ENCODE measurements at places on chromosomes 11 and 22. TPM values are rescaled to one million over a fixed set of nuclear protein-coding genes. Genes with fewer than 3 reads are reported as not detected.

DNA sequence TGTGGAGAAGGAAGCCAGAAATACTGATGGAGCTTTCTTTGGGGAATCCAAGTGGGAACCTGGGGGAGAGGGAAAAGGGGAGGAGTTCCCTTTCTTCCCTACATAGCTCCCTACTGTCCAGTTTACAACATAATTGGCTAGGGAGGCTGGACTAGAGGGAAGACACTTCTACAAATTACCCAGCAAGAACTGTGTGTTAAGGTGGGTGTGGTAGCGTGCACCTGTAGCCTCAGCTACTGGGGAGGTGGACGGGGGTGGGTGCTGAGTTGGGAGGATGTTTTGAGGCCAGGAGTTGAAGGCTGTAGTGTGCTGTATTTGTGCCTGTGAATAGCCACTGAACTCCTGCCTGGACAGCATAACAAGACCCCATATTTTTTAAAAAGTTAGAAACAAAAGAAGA, 74.0 kb downstream of the NAV2 start:
- no peaks in the 10 kb centered on the region for H3K4me1 ChIP-seq
- DNase-seq = no peak
- no peak overlapping the region for H3K4me3 ChIP-seq

- H3K36me3 ChIP-seq = no peaks in the 10 kb centered on the region
Observed at GRCh38 chr11:77090046-77090372, 12.6 kb upstream of the OMP start.

The KCTD17 gene
- 40.0 TPM for polyA plus RNA-seq

The POU2AF2 gene
- polyA plus RNA-seq = not detected

The CCDC81 gene
- polyA plus RNA-seq = 0.24 TPM

DNA sequence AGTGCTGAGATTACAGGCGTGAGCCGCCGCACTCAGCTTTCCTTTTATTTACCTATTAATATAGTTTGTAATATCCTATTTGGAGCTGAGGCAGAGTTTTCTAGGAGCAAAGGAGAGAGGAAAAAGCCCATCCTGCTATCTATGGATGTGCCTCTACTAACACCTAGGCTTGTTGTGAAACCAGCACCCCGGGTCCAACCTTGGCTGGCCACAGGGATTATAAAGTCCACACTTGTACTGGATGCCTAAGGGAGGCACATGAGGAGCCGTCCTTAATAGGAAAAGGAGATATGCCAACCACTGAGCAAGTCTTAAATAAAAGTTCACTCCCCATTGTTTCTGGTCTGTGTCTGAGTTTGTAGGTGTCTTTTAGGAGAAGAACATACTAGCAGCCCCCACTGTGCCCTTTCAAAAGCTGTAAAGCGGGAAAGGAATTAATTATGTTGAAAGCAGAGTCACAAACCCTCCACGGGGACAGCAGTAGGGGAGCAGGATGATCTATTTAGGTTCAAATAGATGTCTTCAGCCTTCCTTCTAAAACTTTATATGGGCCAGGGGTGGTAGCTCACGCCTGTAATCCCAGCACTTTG, 29.3 kb downstream of the RRP7A start:
- no peak overlapping the region for H3K4me3 ChIP-seq
- H3K4me1 ChIP-seq = no peaks in the 10 kb centered on the region
- no peak for DNase-seq
- H3K36me3 ChIP-seq = no peaks in the 10 kb centered on the region

GRCh38 chr22:47618180-47619010, 855.9 kb downstream of the TBC1D22A start:
- DNase-seq = no peak
- H3K36me3 ChIP-seq = no peaks in the 10 kb centered on the region
- no peak overlapping the region for H3K27ac ChIP-seq
- no peak overlapping the region for H3K4me3 ChIP-seq
- H3K27me3 ChIP-seq = no peaks in the 10 kb centered on the region
- no peaks in the 10 kb centered on the region for H3K4me1 ChIP-seq

DNA sequence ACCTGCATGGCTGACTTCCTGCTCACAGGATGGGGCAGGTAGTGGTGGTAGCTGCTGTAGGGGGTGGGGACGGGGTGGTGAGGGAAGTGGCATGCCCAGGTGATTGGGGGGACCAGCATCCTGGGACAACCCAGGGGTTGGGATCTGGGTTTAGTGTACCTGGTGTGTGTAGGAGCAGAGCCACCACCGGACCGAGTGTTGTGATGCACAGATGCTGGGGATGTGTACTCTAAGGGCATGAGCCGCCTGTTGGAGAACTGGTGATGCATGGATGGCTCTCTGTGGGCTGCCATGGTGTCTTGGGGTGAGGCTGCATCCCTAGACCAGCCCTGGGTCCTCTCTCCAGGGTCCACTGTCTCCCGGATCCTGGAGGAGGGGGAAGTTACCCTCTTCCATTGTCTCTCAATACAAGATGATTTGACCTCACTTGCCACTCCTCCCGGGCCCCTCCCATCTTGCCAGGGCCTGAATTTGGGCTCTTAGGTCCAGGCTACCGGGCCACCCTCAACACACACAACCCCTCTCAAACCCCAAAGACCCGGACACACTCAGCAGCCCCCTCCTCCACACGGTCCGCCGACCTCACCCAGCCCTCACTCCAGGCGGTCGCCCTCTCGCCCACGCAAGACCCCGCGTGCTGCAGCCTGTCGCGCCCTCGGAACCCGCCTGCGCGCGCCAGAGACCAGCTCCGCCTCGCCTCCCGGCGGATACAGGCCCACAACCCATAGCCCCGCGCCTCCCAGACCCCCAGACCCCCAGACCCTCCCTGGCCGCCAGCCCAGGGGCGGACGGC, 619 bp downstream of the LRRC75B start:
- DNase-seq = no peak
- H3K36me3 ChIP-seq = no peaks in the 10 kb centered on the region
- no peak overlapping the region for H3K27ac ChIP-seq
- no peaks in the 10 kb centered on the region for H3K27me3 ChIP-seq
- peaks cover 8% of the 10 kb centered on the region for H3K4me1 ChIP-seq
- peak overlapping the region; percentile 30 for H3K4me3 ChIP-seq

- no peaks in the 10 kb centered on the region for H3K4me1 ChIP-seq
- no peaks in the 10 kb centered on the region for H3K27me3 ChIP-seq
- H3K27ac ChIP-seq = no peak overlapping the region
- no peak overlapping the region for H3K4me3 ChIP-seq
Observed at GRCh38 chr11:28026634-28027290, 81.2 kb downstream of the KIF18A start.

The SPON1 gene
- polyA plus RNA-seq = not detected

DNA sequence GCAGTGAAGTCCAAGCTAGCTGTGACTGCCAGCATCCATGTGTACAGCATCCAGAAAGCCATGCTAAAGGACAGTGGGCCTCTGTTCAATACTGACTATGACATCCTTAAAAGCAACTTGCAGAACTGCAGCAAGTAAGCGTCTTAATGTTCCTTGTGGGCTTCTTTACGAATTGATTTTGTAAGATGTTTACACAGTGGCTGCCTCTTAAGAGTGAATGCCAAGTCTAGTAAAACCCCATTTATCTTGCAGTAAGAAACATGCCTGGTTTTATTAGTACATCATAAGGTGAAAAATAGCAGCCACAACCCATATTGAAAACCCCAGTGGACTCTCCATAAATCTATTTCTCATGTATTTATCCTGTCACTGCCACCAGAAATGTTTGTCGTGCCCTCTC, 20.5 kb downstream of the POLD3 start:
- no peaks in the 10 kb centered on the region for H3K4me1 ChIP-seq
- H3K4me3 ChIP-seq = no peak overlapping the region
- no peak overlapping the region for H3K27ac ChIP-seq
- no peak for DNase-seq

GRCh38 chr11:83816572-83817187, 530.5 kb upstream of the CCDC90B start:
- H3K36me3 ChIP-seq = no peaks in the 10 kb centered on the region
- no peaks in the 10 kb centered on the region for H3K27me3 ChIP-seq
- no peak overlapping the region for H3K27ac ChIP-seq

DNA sequence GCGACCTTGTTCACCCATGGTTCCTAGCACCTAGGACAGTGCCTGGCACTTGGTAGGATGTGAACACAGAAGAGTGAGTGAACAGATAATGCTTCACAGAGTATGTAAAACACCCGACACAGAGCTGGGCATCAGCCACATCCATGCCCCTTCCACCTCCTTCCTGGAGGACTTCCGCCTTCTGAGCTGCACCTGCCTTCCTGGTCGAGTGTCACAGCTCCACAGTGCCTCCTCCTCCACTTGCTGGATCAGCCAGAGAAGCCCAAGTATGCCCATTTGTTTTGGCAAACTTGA, 20.1 kb downstream of the PRDM11 start:
- no peak overlapping the region for H3K4me3 ChIP-seq
- no peaks in the 10 kb centered on the region for H3K27me3 ChIP-seq
- no peaks in the 10 kb centered on the region for H3K36me3 ChIP-seq
- DNase-seq = no peak
- H3K27ac ChIP-seq = no peak overlapping the region
- H3K4me1 ChIP-seq = no peaks in the 10 kb centered on the region

- no peaks in the 10 kb centered on the region for H3K27me3 ChIP-seq
- H3K4me3 ChIP-seq = no peak overlapping the region
- DNase-seq = no peak
Observed at GRCh38 chr11:120517390-120517761, 5.8 kb downstream of the GRIK4 start.

GRCh38 chr11:102990145-102990544, 34.6 kb upstream of the MMP13 start:
- H3K27me3 ChIP-seq = no peaks in the 10 kb centered on the region
- no peak for DNase-seq
- no peaks in the 10 kb centered on the region for H3K36me3 ChIP-seq

The MMP8 gene
- polyA plus RNA-seq = not detected

The EHF gene
- not detected for polyA plus RNA-seq

The RAB36 gene
- 0.37 TPM for polyA plus RNA-seq

The TIMP3 gene
- polyA plus RNA-seq = not detected

The ACTN3 gene
- polyA plus RNA-seq = not detected

- DNase-seq = no peak
- H3K27me3 ChIP-seq = no peaks in the 10 kb centered on the region
- no peak overlapping the region for H3K27ac ChIP-seq
- H3K4me3 ChIP-seq = no peak overlapping the region
- no peaks in the 10 kb centered on the region for H3K36me3 ChIP-seq
Observed at GRCh38 chr11:87063982-87064381, 26.2 kb downstream of the TMEM135 start.

The OR8B12 gene
- polyA plus RNA-seq = not detected

GRCh38 chr11:74769055-74769707, 20.5 kb downstream of the RNF169 start:
- no peak for DNase-seq
- H3K4me3 ChIP-seq = no peak overlapping the region
- H3K27me3 ChIP-seq = no peaks in the 10 kb centered on the region
- H3K27ac ChIP-seq = no peak overlapping the region

DNA sequence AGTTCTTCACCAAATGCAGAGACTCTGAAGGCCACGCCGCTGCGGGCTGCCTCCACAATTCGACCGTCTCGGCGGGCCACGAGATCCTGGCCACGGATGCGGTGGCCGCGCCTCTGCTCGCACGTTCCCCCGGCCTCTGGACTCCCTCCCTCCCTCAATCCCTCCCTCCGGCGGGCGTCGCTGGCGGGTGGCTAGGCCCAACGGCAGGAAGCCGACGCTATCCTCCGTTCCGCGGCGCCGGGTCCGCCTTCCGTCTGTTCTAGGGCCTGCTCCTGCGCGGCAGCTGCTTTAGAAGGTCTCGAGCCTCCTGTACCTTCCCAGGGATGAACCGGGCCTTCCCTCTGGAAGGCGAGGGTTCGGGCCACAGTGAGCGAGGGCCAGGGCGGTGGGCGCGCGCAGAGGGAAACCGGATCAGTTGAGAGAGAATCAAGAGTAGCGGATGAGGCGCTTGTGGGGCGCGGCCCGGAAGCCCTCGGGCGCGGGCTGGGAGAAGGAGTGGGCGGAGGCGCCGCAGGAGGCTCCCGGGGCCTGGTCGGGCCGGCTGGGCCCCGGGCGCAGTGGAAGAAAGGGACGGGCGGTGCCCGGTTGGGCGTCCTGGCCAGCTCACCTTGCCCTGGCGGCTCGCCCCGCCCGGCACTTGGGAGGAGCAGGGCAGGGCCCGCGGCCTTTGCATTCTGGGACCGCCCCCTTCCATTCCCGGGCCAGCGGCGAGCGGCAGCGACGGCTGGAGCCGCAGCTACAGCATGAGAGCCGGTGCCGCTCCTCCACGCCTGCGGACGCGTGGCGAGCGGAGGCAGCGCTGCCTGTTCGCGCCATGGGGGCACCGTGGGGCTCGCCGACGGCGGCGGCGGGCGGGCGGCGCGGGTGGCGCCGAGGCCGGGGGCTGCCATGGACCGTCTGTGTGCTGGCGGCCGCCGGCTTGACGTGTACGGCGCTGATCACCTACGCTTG, at the start of gene FUT4:
Gene FUT4 (plus strand): TSS at position 227 of the 951 bp plus-strand sequence. CDS start 213 bp downstream, at position 440.
- no peaks in the 10 kb centered on the region for H3K36me3 ChIP-seq
- H3K4me1 ChIP-seq = peaks cover 48% of the 10 kb centered on the region
- peak; percentile 80 for DNase-seq
- H3K27me3 ChIP-seq = no peaks in the 10 kb centered on the region
- H3K4me3 ChIP-seq = peak within 1 kb of the TSS; percentile 91

The SSRP1 gene
- polyA plus RNA-seq = 26.0 TPM

DNA sequence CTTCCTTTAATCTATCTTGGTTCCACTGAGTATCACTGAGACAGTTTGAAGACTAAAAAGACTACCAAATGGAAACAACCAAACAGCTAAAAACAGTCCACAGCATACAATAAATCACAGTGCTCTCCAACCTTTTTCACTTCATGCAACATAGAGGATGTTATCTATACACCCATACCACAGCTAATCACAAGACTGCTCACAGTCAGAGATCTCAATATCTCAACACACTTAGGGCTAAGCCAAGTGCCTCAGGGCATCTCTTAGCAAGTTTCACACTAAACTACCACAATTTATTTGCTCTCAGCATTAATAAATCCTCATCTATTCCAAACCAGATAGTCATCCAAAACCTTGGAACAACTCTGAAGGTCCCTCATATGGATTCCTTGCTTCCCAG, 129.4 kb downstream of the SBF2 start:
- no peak overlapping the region for H3K4me3 ChIP-seq
- no peaks in the 10 kb centered on the region for H3K27me3 ChIP-seq
- no peak overlapping the region for H3K27ac ChIP-seq
- no peak for DNase-seq
- no peaks in the 10 kb centered on the region for H3K36me3 ChIP-seq

The PLEKHB1 gene
- 0.25 TPM for polyA plus RNA-seq

The BARX2 gene
- polyA plus RNA-seq = not detected

- H3K27ac ChIP-seq = no peak overlapping the region
- H3K4me1 ChIP-seq = no peaks in the 10 kb centered on the region
- DNase-seq = no peak
- no peaks in the 10 kb centered on the region for H3K36me3 ChIP-seq
Observed at GRCh38 chr11:120391292-120391691, 55.1 kb downstream of the ARHGEF12 start.

The OR5I1 gene
- not detected for polyA plus RNA-seq

GRCh38 chr11:17179970-17180369, 27.8 kb downstream of the PIK3C2A start:
- H3K4me3 ChIP-seq = no peak overlapping the region
- H3K27me3 ChIP-seq = no peaks in the 10 kb centered on the region
- no peak for DNase-seq
- H3K36me3 ChIP-seq = no peaks in the 10 kb centered on the region
- H3K27ac ChIP-seq = no peak overlapping the region
- H3K4me1 ChIP-seq = no peaks in the 10 kb centered on the region

The GRAMD1B gene
- polyA plus RNA-seq = 15.3 TPM

- no peaks in the 10 kb centered on the region for H3K4me1 ChIP-seq
- no peak for DNase-seq
- H3K27me3 ChIP-seq = no peaks in the 10 kb centered on the region
- H3K4me3 ChIP-seq = no peak overlapping the region
Observed at GRCh38 chr11:119797736-119798135, 68.7 kb upstream of the NECTIN1 start.

All from CD14-positive monocyte (primary cell).